Fibroblast of the aortic adventitia (primary cell): ENCODE measurements at places on chromosomes 11 and 22.
A peak's percentile ranks its signal among the peaks of the same experiment; 100 is the strongest.

DNA sequence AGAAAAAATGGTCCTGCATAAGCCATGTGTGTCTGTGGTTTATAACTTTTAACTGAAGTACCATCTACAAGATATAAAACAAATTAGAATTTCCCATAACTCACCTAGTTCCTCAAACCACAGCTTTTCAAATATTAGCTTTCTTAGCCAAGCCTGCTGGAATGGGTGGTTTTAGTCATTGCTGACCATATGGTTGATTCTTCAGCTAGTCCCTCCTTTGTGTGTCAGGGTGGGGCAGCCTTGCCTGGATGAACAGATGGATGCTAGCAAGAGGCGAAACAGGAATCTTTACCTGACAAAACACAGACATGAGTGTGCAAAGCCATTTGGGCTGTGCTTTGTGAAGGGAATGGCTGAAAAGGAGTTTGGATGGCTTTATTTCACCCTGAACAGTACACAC, 6.9 kb upstream of the B3GNT6 start:
- DNase-seq = peak; percentile 30

DNA sequence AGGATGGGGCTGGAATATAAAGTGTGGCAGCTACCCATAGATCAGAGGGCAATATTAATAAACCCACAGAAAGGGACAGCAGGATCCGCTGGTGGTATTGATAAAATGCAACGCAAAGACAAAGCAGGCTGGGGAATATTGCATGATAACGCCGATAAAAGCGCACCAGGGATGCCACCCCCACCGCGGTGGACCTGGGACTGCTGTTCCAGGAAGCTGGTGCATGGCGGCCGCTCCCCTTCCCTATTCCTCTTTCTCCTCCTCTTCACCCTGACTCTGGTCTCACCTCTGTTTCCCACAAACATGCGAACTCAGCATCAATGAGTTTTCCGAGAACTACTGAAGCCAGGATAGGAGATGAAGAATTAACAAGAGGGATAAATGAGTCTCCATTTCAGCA, 20.2 kb downstream of the SPATA19 start:
- DNase-seq = no peak

GRCh38 chr22:41561335-41561734, 525 bp downstream of the CSDC2 start:
- DNase-seq = peak; percentile 10

- no peak for DNase-seq
Observed at GRCh38 chr22:17117890-17118289, 3.3 kb downstream of the TMEM121B start.

- peak; percentile 94 for DNase-seq
Observed at GRCh38 chr11:95245038-95245437, 14.0 kb upstream of the SESN3 start.

GRCh38 chr11:70555078-70555477, 156.7 kb downstream of the CTTN start:
- DNase-seq = no peak

DNA sequence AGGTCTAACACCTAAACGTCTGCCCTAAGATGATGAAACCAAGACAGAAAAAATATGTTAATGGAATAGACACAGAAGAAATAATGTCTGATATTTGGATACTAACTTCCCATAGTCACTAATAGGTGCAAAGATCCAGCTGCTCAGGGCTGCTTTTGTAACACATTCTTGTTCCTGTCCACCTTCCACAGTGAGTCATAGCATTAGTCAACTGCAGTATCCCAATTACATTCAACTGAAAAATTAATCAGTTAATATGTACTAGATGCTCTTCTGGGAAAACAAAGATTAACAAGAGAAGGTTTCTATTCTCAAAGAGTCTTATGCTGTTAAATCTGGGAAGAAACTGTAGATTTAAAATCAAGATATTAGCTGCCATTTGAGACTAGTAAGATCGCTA, 47.6 kb downstream of the HEPHL1 start:
- no peak for DNase-seq

- no peak for DNase-seq
Observed at GRCh38 chr11:72816404-72816990, 2.3 kb downstream of the ATG16L2 start.

DNA sequence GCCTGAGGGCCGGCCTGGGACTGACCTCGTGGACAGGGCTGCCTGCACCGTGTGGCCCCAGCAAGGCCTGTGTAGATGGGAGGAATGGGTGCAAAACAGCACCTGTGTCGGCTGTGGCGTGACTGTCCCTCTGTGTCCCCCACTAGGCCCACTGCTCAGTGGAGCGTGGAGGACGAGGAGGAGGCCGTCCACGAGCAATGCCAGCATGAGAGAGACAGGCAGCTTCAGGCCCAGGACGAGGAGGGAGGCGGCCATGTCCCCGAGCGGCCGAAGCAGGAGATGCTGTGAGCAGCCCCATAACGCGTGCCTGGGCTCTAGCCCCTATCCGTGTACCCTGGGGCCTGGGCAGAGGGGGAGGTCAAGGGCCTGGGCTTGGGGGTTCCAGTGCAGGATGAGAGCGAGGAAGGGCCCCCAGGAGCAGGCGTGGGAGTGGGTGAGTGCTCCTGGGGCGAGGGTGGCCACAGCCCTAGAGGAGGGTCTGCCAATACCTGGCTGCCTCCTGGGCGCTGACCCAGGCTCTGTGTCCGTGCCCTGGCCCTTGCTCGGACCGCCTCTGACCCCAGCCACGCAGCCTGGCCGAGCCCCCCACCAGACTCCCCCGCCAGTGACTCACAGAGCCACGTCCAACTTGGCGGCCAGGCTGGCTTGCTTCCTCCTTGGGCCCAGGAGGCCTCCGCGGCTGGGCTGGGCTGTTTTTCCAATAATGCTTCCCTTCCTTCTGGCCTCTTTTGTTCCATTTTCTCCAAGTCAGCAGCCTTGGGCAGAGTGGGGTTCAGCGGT, 11.6 kb downstream of the PRR33 start:
- peak; percentile 59 for DNase-seq

- peak; percentile 69 for DNase-seq
Observed at GRCh38 chr11:19632499-19632834, 80.2 kb upstream of the NAV2 start.

- DNase-seq = peak; percentile 13
Observed at GRCh38 chr11:126695293-126695692, 305.3 kb downstream of the KIRREL3 start.

DNA sequence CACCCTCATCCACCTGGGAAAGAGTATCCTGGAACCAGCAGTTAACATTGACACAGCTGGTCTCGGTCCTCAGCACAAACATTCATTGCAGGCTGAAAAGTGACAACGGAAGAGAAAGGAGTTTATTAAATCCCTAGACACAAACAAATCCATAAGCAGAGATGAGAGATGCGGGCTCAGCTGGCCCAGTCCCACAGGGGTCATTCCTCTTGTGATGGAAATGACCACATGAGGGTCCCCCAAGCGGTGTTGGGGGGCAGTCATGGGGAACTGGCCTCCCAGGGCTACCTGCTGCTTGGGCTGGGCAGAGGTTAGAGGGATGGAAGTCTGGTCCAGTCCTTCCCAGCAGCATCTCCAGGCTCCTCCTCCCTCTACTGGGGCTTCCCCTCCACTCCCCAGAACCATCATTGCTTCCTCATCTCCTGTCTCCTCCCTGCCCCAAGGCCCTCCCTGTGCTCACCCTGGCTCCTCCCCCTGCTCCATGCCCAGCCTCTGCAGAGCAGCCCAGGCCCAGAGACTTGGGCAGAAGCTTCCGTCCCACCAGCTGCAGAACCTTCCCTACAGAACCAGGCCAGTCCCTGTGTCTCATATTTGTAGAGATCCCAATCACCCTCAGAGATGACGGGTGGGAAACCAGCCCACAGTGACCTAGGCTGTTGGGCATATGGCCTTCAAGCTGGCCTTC, 5.4 kb upstream of the IGLL5 start:
- no peak for DNase-seq

DNA sequence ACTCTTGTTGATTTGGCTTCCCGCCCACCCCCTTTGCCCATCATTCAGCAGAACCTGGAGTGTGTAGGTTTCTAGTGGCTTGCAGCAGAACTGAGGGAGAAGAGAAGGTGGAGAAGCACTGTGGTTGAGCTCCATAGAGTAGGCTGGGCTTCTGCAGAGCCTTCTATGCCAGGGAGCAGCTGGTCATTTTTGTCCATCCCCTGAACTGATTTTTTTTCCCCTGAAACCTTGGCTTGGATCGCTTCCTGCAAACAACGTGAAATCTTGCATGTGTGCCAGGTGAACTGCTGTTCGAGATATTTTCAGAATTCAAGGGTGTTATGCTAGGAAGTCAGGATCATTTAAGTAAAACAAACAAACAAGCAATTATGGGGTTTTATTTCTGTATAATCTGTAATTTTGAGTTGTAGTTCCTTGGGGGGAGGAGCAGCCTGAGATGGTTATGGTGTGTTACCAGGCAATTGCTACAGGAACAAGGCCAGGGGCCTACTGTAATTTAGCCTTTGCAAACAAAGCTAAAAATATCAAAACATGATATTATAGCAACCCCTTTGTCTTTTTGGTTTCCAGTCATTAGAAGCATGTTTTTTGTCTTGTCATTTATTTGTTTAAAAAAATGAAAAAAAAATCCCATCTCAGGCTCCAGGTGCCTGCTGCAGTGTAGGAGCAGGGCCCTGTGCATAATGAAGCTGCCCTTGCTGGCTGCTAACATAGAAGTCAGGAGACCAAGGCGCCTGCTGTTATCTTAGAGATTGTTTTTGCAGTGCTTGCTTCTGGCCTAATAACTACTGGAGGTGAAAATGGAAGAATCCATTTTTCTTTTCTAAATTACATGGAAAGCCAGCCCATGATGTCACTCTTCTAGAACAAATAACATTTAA, 152.4 kb upstream of the TTC12 start:
- DNase-seq = no peak

- peak; percentile 69 for DNase-seq
Observed at GRCh38 chr11:12174477-12175143, 64.2 kb downstream of the MICAL2 start.

- DNase-seq = peak; percentile 79
Observed at GRCh38 chr22:29387921-29388758, at the start of gene AP1B1. Gene AP1B1, minus strand, starts transcription at chr22:29388570. Its CDS starts 21,327 bp downstream, at chr22:29367243.

- DNase-seq = peak; percentile 51
Observed at GRCh38 chr11:62459080-62459479, 40.2 kb downstream of the SCGB1A1 start.

- DNase-seq = no peak
Observed at GRCh38 chr11:121780971-121781370, 328.2 kb upstream of the SORL1-AS1 start.

DNA sequence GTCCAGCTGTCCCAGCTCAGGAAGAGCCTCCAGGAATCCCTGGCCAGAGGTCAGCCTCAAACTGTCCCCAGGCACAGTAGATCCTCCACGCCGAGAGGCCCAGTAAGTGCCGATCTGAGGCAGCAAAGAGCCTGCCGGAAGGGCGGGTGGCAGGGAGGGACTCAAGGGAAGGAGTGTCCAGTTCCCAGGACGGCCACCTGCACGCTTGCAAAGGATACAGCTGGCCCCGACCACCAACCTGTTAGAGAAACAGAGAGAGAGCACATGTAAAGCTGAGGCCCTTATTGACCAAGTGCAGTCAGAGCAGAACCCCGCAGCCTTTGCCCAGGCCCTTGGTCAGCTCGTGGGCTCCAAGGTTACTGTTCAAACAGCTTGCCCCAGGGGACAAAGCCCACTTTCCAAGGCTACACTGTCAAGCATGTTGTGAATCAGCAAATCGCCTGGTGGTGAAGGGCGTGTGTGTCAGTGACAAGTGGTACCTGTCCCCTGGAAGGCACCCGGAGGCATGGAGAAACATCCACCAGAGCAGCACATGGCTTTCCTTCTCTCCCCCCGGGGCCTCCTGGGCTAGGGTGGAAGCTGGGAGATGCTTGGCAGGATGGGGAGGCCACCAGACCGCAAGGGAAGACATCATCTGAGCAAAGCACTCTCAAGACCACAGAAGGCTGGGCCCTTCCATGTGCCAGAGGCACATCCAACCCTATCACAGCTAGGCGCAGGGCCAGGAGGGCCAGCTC, 42.6 kb upstream of the COMT start:
- no peak for DNase-seq

DNA sequence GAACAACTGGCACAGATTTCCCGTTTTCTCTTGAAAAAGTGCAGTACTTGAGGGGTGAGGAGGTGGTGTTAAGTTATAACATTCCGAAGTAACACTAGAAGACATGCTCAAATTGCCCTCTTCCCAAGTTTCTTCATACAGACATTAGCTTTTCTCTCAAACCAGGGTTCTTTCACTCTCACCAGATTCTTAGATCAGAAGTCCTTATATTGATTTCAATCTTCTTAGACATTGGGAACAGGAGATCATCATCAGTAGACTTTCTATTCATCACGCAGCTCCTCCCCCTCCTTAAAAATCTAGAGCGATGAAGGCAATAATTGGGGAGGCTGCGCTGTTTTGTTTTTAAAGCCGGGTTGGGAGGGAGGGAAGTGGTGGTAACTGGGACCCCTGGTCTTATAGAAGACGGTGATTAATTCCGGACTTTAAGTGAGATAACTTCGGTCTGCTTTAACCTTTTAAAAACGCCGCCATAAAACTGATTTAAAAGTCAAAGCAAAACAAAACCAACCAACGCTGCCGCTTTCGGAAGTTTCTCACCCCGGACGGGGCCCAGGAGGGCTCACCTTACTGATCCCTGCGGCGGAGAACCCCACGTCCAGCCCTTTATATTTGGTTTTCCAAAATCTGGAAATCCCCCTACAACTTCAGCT, 665 bp downstream of the USP28 start:
- DNase-seq = peak; percentile 33

GRCh38 chr11:911031-911889, 650 bp upstream of the CHID1 start:
- peak; percentile 49 for DNase-seq

- DNase-seq = no peak
Observed at GRCh38 chr22:37657590-37658132, 862 bp upstream of the PDXP start.

DNA sequence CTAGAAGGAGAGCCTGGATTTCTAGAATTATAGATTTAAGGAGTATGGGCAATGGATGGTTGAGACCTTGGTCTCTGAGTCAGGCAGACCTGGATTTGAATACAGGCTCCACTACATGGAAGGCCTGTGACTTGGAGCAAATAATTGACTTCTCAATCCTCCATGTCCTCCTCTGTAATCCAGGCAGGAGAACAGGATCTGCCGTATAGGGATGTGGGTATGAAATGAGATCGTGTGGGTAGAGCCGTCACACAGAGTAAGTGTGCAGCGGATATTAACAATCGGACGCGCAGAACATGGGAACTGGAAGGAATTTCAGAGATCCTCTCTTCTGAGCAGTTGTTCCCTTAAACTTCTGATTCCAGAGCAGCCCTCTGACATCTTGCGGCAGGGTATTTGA, 11.5 kb upstream of the TMPRSS13 start:
- no peak for DNase-seq

GRCh38 chr22:39712081-39712480, 141.5 kb downstream of the CACNA1I start:
- no peak for DNase-seq

DNA sequence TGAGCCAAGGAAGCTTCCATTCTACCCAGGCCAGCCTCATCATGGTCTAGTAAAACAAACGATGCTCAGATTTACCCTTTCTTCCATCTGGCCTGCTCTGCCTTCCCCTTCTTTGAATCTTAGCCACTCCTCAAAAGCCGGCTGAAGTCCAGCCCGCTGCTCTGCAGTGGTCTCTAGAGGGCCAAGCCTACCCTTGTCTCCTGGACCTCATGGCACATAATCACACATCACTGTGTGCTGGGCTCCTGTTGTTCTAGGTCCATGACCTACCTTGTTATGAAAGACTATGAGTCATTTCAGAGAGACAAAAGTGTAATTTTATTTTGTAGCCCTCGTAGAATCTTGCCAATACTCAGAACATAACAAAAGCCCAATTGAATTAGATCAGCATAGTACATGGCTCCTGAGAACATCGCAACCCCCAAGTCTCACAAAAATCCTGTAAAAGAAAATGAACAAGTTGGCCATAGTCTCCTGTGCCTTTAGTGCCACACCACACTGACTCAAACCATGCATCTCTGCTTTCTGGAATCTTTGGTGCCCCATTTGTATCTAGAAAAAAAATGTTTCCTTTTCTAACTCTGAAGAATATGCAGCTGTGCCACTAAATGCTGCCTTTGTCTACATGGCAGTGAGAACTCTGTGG, 192.7 kb downstream of the OPCML start:
- no peak for DNase-seq
